ENCODE measurements at places on chromosomes 1 and 21. TPM values are rescaled to one million over a fixed set of nuclear protein-coding genes. Genes with fewer than 3 reads are reported as not detected.

- peak; percentile 66 for DNase-seq
Measured at GRCh38 chr1:218351391-218352074, 6.4 kb downstream of the TGFB2 start.

- DNase-seq = no peak
Measured at GRCh38 chr1:33715195-33715811, 148.6 kb upstream of the HMGB4 start.

- peak; percentile 58 for DNase-seq
Measured at GRCh38 chr1:109624201-109625010, 4.8 kb downstream of the AMPD2 start.

GRCh38 chr1:205630651-205631009 is 1.2 kb downstream of the ELK4 start:
- DNase-seq = no peak

Gene FHL3
- 905 TPM for polyA plus RNA-seq

Gene KIF21B
- polyA plus RNA-seq = 0.10 TPM
